Stimulated activated CD4-positive, alpha-beta T cell treated with anti-CD3 and anti-CD28 coated beads, Interleukin-1b, Interleukin-23, amount 100 ng/mL, for 24 hours (primary cell): ENCODE measurements at places on chromosomes 6 and 20.

DNA sequence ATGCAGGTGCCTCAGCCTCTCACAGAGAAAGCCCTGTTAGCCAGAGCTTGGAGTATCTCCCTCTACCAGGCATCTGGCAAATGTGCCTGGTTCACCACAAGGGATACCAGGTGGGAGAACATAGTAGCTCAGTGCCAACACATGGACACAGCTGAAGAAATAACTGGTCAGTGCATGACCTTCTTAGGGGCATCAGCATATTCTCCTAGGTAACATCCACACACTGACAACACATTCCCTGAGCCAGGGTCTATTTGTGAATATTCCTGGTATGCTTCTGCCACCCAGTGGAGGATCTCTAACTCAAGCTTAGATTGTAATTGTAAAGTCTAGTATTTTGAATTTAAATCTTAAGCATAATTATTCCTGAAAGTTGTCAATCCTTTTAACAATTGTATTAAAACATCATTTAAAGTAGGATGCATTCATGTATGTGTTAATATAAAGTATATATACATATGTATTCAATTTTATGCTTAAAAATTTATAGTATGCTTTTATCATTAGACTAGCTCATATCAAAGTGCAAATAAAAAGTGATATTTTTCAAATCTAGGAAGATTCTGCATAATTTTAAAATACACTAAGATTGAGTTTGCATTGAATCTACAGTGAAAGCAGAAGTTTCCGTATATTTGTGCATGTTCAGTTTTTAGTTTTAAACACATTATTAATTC, 45.3 kb upstream of the COL21A1 start:
- DNase-seq, result no peak

DNA sequence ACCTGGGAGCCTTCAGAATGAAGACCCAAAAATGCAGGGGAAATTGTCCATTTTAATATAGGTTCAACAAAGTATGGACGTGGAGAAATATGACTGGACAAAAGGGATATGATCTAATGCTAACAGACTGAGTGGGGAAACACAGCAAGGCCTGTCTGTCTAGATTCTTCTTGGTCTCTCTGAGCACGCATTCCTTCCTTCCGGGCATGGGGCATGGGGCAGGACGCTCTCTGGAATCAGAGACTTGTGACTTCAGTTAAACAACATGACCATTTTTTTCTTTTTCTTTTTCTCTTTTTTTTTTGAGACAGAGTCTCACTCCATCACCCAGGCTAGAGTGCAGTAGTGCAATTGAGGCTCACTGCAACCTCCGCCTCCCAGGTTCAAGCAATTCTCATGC, 31.9 kb downstream of the ZBTB2 start:
- DNase-seq, result no peak

DNA sequence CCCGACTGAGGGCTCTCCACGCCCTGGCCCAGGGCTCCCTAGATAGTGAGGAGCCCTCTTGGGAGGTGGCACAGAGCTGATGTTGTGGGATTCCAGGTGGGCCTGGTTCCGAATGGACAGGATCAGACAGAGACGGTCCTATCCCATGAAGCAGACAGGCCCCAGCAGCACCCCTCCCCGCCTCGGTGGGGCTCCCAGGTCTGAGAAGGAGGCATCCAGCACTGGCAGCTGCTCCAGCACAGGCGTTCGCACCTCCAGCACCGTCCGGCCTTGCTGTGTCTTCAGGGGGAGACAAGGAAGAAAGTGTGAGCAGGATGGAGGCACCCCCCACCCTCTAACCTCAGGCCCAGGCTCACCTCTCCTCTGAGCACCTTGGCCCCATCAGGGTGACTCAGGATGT, 28.7 kb downstream of the COL11A2 start:
- no peak for DNase-seq

- DNase-seq, result no peak
These were observed 5.2 kb upstream of the BTN3A2 start for GRCh38 chr6:26359765-26360164.

- peak; percentile 65 for DNase-seq
These were observed 1.5 kb downstream of the SIGLEC1 start for GRCh38 chr20:3710703-3711483.

- peak; percentile 62 for DNase-seq
These were observed 1.5 kb downstream of the RBM38 start for GRCh38 chr20:57392512-57393271.

- DNase-seq, result no peak
These were observed 111.9 kb downstream of the PPP1R14C start for GRCh38 chr6:150254770-150255169.

DNA sequence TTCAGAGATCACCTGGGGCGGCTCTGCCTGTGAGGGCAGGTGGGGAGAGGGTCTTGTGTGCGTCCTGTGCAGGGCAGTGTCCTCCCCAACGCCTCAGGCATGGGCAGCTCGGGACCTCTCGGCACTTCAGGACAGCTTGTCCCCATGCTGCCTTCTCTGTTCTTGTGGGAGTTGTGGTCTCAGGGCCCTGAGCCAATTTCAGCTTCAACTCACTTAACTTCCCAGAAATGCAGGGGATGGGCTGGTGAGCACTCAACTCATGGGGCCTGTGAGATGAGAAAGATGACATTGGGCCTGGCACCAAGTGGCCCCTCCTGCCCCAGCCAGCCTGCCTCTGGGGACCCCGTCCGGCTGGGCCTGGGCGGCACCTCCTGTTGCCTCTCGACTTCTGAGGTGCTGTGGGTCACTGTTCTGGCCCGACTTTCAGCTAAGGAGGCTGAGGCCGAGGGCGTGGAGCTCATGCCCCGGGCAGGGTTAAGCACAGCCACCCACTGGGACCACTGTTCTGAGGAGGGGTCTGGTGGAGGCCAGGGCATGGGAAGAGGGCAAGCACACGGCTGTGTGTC, 6.7 kb downstream of the RGS19 start:
- DNase-seq, result no peak

DNA sequence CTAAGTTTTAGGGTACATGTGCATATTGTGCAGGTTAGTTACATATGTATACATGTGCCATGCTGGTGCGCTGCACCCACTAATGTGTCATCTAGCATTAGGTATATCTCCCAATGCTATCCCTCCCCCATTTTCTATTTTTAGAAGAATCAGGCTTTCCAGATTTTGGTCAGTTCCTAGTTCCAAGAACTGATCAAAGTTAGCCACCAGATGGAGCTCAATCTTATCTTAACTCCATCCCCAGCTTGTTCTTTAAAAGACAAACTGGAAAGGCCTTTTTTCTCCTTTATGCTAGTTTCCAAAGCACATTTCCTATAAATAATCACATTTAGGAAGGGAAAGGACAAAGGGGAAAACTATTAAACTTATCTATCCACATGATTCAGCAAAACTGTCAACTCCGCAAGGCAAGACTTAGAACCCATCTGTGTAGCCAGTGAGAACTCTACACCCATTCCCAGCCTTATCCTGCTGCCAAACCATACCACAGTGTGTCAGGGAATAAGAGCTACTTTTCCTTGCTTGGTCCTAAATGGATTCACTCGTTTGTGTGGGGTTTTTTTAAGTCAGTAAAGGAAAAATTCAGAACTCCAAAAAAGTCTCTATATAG, 22.8 kb upstream of the KHDC1 start:
- no peak for DNase-seq

- no peak for DNase-seq
These were observed 103.0 kb upstream of the KCNK16 start for GRCh38 chr6:39425346-39426072.

GRCh38 chr6:159193923-159194322, 24.7 kb downstream of the FNDC1 start:
- no peak for DNase-seq

- DNase-seq, result no peak
These were observed 5.0 kb downstream of the KIF3B start for GRCh38 chr20:32282461-32282860.

DNA sequence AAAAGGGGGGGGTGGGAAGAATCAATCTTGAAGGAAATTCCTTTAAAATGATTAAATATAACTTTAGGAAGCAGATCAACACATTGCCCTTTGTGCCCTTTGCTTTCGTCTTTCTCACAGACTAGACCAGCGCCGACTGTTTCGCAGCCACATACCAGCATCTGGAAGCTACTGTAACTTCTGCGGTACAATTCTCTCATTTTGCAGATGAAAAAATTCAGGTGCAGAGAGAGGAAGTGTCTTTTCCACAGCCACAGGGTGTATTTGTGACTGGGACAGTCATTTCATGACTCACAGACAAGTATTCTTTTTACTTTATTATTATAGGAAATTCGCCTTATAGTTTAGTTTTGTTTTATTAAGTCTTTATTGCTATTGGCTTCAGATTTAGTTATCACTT, 84.2 kb downstream of the UST start:
- no peak for DNase-seq

- no peak for DNase-seq
These were observed 6.8 kb downstream of the TMEM63B start for GRCh38 chr6:44133981-44134711.

DNA sequence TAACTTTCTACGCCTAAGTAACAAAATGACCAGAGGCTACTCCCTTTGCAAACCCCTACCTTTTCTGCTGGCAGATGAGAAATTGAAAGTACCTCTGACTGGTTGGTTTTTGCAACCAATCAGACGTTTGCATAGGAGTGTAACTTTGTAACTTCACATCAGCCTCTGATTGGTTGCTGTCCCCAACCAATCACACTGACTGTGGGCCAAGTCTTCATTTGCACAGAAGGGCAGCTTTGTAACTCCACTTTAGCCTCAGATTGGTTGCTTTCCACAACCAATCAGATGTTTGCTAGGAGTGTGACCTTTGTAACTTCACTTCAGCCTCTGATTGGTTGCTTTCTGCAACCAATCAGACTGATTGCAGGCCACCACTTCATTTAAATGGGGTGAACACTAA, 89.1 kb downstream of the ME1 start:
- no peak for DNase-seq

DNA sequence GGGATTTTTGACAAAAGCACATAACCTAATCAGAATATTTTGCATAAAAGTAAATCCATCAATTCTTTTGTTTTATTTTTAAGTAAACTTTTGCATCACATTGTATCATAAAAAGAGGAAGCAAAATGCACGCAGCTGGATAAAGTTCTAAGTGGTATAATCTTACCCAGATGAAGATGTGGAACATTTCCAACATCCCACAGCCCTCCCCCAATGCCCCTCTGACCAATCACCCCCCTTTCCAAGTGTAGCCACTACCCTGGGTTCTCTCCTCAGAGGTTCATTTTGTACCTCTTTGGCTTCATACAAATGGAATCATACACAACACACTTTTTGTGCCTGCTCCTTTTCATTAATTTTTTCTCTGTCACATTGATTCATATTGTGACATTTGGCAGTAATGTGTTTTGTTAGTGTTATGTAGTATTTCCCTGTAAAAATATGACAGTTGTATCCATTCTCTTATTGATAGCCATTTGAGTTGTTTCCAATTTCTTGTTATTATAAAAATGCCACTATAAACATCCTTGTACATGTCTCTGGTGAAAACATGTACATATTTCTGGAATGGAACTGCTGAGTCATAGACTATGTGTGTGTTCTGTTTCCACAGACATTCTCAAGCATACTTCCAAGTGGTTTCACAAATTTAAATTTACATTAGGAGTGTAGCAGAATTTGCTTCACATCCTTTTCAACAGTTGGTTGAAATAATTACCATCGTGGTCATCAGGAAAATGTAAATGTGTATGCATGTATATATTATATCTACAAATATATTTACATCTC, 92.9 kb upstream of the SYNDIG1 start:
- DNase-seq, result no peak

GRCh38 chr6:19836799-19837510, at the start of gene ID4:
Gene ID4, plus strand, starts transcription at chr6:19837370. Its CDS starts 385 bp downstream, at chr6:19837755.
- DNase-seq, result no peak

DNA sequence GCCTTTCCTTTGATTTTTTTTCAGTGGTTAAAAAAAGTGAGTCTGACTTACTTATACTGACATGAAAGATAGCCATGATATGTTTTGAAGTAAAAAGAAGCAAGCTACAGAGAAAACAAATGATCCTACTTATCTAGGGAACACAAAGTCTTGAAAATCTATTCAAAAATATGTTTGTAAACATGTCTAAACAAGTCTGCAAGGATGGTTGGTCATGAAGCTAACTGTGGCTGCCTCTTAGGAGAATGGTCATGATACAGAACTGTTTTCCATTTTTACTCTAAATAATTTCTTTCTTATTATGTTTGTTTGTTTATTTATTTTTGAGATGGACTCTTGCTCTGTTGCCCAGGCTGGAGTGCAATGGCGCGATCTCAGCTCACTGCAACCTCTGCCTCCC, 21.5 kb downstream of the FERMT1 start:
- DNase-seq, result no peak

- DNase-seq, result no peak
These were observed 38.7 kb downstream of the NCR2 start for GRCh38 chr6:41373919-41374617.

- no peak for DNase-seq
These were observed 117.5 kb upstream of the SIRPG start for GRCh38 chr20:1775117-1775516.

DNA sequence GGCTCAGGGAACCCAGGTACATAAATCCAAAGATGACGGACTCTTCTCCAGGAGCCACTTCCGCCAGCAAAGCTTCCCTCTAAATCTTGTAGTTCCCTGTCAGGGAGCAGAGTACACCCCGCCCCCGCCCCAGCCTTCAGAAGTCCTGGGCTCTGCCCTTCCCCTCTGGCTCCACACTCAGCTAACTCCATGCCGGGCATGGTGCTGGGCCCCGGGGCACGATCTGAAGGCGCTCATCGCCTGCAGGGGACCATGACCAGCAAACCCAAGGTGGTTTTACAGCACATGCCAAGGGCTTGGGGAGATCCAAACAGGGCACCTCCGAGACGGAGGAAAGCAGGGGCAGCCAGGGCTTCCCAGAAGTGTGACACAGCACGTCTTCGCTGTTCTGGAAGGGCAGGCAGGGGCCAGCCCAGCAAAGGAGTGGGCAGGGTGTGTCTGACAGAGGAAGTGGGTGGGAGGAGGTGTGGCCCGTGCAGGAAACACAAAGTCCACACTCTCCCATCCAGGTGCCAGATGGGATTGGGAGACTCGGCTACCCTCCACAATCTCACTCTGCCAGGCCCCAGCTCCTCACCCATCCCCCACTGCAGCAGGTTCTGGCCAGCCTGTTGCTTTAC, 41.6 kb upstream of the SLC22A2 start:
- no peak for DNase-seq

GRCh38 chr6:41488433-41489119, 57.6 kb upstream of the FOXP4 start:
- DNase-seq, result no peak
